NCI-H1092 treated with DMSO at 0.1 percent for 48 hours (cell line): ENCODE measurements at places on chromosomes 1 and 21.
A peak's percentile ranks its signal among the peaks of the same experiment; 100 is the strongest.

DNA sequence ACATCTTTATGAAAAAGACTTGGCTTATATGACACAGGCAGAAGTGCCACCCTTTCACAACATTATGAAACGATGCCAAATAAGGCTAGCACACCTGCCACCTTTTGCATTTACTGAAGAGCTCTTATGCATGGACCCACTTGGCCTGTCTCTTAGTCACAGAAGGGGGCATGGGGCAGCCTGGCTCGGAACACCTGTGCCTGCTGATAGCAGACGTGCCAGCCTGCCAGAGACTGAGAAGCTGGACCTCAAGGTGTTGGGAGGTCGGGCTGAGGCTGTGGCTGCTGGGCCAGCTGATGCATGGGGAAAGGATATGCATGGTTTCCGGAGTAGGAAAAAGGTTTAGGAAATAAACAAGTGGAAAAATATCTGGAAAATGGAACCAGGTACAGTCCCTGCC, 21.5 kb downstream of the RCAN1 start:
- peak; percentile 97 for DNase-seq

GRCh38 chr1:115373305-115373704, 35.3 kb upstream of the NGF start:
- DNase-seq = no peak

GRCh38 chr1:108829498-108829916, 27.4 kb downstream of the AKNAD1 start:
- DNase-seq = no peak

GRCh38 chr1:165143437-165144065, 213.0 kb downstream of the LMX1A start:
- no peak for DNase-seq

GRCh38 chr1:163069655-163070277, 605 bp downstream of the RGS4 start:
- peak; percentile 47 for DNase-seq

DNA sequence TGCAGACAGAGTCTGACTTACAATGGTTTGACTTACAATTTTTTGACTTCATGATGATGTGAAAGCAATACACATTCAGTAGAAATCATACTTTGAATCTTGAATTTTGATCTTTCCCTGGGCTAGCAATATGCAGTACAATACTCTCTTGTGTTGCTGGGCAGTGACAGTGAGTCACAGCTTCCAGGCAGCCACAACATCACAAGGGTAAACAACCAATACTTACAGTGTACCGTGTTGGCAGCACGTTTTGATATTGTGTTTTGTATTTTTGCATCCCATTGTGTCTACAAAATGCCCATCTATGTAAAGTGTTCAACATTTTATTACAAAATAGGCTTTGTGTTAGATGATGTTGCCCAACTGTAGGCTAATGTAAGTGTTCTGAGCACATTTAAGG, 150.9 kb downstream of the NTMT2 start:
- DNase-seq = no peak

DNA sequence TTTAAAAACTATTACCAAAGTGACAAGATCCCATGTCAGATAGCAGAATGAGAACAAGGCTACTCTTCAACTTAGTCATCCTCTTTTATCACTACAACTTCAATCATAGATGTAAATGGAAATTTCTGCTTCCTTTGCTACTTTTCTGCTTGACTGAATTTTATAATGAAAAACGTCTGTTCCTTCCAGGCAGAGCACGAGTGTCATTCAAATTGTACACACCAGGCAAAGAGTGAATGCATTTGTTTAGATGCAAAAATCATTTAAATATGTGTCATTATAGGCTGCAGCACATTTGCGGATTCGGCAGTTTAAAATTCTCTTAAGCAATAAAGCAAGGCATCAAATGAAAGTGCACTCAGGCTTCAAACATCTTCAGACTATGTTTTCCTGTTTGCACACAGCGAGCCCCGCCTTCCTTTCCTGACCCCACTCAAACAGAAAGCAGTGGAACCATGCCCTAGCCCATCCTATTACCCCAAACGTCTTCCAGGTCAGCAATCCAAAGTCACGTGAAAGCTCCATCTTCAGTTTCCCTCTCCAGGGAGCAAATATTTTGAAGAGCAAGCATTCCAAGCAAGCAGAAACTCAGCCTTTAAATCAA, 99.6 kb downstream of the APP start:
- DNase-seq = no peak

DNA sequence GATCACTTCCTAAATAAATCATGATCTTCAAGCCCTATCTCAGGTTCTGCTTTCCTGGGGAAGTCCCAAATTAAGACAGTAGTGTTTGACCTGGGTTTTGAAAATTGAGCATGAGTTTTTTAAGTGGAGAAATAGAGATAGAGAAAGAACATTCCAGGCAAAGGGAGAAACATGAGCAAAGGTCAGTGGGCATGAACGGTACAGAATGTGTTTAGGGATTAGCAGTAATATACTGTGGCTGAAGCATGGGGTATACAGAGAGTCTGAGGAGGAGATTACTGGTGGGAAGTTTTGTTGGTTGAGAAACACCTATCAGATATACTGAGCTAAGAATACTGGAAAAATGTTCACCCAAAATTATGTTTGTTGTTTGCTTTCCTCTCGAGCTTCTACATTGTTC, 15.2 kb upstream of the MYSM1 start:
- no peak for DNase-seq

DNA sequence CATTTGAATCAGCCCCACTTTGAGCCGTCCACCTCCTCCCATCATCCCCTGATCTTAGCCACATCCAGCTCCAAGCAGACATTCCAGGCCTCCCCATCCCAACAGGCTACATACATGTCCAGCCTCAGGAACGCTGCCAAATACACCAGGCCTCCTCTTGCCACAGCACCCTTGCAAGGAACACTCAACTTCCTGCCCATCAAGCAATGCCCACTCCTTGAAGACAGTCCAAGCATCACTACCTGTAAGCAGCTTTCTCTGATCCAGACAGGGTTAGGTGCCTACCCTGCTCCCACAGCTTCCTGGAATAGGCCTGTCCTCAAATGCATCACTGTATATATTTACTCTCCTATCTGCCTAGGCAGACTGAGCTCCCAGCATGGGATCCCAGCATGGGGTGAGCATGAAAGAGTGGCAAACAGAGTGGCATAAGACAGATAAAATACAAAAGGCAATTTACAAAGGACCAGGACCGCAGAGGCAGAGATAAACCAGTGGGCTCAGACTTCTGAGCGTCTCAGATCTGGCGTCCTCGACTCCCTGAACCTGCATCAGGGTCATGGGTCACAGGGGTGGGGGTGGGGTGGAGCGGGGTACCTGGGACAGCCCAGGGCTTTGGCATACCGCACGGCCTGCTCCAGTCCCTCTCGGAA, 816 bp downstream of the HYI start:
- peak; percentile 67 for DNase-seq

DNA sequence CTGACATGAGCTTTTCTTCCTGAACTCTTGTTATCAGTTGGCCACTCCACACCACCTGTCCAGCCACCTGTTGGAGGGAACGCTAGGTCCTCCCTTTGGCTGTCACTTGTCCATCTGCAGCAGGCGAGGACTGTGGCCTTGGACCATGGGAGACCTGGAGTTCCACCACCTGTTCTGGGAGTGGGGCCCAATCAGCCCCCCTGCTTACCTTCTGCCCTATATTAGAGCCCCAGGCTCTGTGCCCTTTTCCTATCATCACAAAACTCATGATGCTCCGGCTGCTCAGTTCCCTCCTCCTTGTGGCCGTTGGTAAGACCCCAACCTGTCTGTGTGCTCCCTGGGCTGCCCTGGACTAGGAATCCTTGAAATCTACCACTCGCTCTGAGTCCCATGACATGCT, at the start of gene CELA3A:
CELA3A (plus strand) TSS at position 249 of the 400 bp plus-strand sequence; CDS start at position 267, 18 bp downstream.
- DNase-seq = no peak

- DNase-seq = no peak
Observed at GRCh38 chr1:9265037-9265436, 27.7 kb upstream of the SPSB1 start.

GRCh38 chr1:169796274-169796810, 1.6 kb upstream of the METTL18 start:
- DNase-seq = no peak

- peak; percentile 39 for DNase-seq
Observed at GRCh38 chr1:27045973-27046558, 33.4 kb upstream of the TENT5B start.

DNA sequence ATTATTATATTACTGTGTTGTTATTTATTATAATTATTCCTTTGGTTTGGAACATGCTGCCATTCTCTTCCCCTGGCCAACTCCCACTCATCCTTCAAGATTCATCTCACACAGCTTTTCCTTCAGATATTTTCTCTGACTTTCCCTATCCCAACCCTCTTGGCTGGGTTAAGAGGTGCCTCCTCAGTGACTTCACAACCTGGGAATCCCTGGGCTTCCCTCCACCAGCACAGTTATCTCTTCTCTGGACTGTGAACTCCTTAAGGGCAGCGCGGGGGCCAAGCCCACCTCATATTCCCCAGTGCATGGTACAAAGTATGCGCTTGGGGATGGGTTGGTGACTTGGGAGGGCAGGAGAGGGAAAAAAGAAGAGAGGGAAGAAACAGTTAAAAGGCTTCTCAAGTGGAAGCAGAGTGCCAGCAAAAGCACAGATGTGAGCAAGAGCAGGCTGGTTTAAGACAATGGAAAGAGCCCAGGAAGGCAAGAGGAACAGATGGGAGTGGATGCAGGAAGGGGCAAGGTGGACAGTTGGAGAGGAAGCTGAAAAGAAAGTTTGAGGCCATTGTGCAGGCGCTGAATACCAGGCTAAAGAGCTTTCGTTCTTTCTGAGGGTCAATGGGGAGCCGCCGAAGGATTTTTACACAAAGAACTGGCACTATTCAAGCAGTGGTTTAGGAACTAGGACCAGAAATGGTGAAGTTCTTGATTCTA, 132.3 kb downstream of the BEND5 start:
- DNase-seq = no peak

- no peak for DNase-seq
Observed at GRCh38 chr21:33162436-33162951, 67.2 kb upstream of the IFNAR2 start.

DNA sequence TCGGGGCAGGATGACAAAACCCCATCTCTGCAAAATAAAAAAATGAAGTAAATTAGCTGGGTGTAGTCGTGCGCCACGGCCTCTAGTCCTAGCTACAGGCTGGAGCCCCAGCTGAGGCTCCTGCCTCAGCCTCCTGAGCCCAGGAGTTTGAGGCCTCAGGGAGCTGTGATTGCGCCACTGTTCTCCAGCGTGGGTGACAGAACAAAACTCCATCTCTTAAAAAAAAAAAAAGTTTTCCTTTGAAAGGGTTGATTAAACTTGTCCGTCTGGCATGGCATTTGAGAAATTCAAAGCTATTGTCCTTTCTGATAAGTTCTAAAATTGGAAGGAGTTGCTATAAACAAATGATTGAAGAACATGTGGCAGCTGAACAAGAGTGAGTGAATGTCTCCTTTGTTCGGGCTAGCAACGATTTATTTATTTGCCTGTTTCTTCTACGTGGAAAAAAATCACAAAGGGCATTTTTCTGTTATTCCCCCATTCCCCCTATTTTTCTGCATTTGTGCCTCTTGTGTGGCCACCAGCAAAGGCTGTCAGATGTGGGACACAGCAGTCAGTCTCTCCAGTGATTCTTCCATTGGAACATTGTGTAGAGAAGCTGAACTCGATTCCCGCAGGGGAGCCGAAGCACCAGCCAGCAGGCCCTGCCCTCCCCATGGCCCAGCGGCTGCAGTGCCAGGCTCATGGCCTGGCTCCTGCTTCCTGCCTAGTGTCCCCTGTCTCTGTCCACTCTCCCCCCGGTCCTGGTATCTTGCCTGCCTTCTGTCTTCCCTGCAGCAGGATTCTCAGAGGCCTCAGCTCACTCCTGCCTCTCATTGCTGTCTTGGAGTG, 21.5 kb upstream of the PWP2 start:
- DNase-seq = no peak

GRCh38 chr1:199698222-199698621, 329.3 kb upstream of the NR5A2 start:
- no peak for DNase-seq

- DNase-seq = no peak
Observed at GRCh38 chr1:224047538-224047937, 66.4 kb upstream of the FBXO28 start.

GRCh38 chr1:13514821-13515220, 1.0 kb upstream of the LRRC38 start:
- no peak for DNase-seq

GRCh38 chr1:165129568-165130164, 226.8 kb downstream of the LMX1A start:
- DNase-seq = peak; percentile 86

- no peak for DNase-seq
Observed at GRCh38 chr1:15254559-15254958, 7.5 kb downstream of the FHAD1 start.

- no peak for DNase-seq
Observed at GRCh38 chr1:226990133-226990716, 50.1 kb downstream of the COQ8A start.

DNA sequence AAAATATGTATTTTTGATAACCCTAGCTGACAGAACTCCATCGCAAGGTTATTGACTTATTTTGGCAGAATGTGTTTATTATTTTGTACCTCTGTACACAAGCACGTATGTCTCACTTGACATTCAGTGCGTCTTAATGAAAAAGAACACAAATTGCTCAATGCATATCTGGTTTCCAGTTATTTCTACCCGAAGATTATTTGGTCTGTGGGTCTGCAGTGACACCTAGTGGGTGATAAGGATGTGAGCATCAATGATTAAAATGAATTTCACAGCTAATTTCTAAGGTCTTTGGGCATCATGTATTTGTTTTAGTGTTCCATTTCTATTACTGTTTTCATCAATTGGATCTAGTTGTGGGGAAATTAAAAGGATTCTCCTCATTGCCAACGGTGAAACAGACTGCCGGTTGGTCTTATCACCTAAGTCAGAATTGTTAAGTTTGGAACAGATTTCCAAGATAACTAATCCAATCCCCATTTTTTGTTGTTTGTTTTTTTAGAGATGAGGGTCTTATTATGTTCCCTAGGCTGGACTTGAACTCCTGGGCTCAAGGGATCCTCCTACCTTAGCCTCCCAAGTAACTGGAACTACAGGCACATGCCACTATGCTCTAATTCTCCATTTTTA, 13.9 kb downstream of the DDX20 start:
- peak; percentile 51 for DNase-seq

DNA sequence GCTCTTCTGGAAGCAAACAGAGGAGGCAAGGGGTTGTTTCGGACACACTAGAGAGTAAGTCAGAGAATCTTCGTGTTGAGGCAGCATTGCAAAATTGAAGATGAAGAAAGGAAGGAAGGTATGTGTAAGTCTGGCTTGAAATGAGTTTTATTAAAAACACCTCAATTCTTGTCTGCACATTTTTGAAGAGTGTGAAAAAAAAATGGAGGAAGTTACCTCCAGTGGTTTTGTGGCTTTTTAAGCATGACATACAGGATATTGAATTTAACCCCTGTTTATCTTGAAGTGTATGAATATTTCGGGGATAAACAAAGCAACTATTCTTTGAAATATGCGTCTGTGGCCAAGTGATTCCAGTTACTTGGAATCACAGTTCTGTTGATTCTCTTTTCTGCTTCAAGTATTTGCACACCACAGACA, 203.2 kb upstream of the SGIP1 start:
- DNase-seq = no peak

DNA sequence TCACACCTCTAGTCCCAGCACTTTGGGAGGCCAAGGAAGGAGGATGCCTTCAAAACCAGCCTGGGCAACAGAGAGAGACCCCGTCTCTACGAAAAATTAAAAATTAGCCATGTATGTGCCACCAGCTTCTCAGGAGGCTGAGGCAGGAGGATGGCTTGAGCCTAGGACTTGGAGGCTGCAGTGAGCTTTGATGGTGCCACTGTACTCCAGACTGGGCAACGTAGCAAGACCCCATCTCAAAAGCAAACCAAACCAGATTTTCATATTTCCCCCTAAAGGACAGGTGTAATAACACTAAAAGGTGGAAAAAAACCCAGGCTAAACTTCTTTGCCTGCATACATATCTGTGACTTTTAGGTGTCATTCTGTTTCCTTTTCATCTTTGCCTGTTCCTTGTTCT, 3.7 kb downstream of the UCK2 start:
- no peak for DNase-seq
